ENCODE measurements at places on chromosomes 5 and 9. TPM values are rescaled to one million over a fixed set of nuclear protein-coding genes. Genes with fewer than 3 reads are reported as not detected.

TUSC1 gene
- total RNA-seq, result 10.4 TPM

DMGDH gene
- 0.30 TPM for total RNA-seq

CNTFR gene
- not detected for total RNA-seq

MOB3B gene
- 0.30 TPM for total RNA-seq

FOXD4 gene
- total RNA-seq, result under 0.01 TPM

SMIM33 gene
- total RNA-seq, result not detected

RELL2 gene
- 3.9 TPM for total RNA-seq

SPATA31C1 gene
- not detected for total RNA-seq

MTMR12 gene
- 14.8 TPM for total RNA-seq
